HFFc6 (cell line): ENCODE measurements at places on chromosomes 12 and 14. TPM values are rescaled to one million over a fixed set of nuclear protein-coding genes. Genes with fewer than 3 reads are reported as not detected.

The PRIMA1 gene
- total RNA-seq: not detected in 3 replicates

DNA sequence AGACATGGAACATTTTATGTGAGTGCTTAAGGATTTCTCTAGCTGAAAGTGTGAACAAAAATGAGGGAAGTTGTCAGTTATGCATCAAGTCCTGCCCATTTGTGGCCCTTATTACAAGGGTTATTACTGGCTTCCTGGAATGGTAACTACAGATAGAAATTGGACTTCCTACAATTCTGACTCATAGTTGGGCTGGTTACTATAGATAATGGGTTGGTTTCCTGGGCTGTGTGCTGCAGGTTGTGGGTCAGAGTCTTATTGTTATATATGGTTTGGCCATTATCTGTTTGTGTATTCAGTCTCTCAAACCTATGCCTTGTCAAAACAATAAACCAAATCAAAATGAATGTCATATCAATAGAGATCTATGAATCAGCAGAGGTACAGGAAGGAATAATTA is 313.7 kb downstream of the ADAMTS20 start:
- no peaks in the 10 kb centered on the region for H3K4me1 ChIP-seq
- DNase-seq: no peak
- H3K36me3 ChIP-seq: no peaks in the 10 kb centered on the region
- no peak overlapping the region for H3K4me3 ChIP-seq

- peak; percentile 54 for DNase-seq
- no peak overlapping the region for H3K4me3 ChIP-seq
- no peaks in the 10 kb centered on the region for H3K36me3 ChIP-seq
These were observed 315.9 kb downstream of the BMP4 start for GRCh38 chr14:53640695-53641094.

The TPH2 gene
- total RNA-seq: not detected in 3 replicates

GRCh38 chr14:72726444-72726843 is 167.5 kb downstream of the DPF3 start:
- no peak overlapping the region for H3K4me3 ChIP-seq
- peaks cover 40% of the 10 kb centered on the region for H3K36me3 ChIP-seq
- no peak for DNase-seq
- H3K27ac ChIP-seq: no peak overlapping the region

The PROX2 gene
- not detected in 3 replicates for total RNA-seq

The KERA gene
- not detected in 3 replicates for total RNA-seq

DNA sequence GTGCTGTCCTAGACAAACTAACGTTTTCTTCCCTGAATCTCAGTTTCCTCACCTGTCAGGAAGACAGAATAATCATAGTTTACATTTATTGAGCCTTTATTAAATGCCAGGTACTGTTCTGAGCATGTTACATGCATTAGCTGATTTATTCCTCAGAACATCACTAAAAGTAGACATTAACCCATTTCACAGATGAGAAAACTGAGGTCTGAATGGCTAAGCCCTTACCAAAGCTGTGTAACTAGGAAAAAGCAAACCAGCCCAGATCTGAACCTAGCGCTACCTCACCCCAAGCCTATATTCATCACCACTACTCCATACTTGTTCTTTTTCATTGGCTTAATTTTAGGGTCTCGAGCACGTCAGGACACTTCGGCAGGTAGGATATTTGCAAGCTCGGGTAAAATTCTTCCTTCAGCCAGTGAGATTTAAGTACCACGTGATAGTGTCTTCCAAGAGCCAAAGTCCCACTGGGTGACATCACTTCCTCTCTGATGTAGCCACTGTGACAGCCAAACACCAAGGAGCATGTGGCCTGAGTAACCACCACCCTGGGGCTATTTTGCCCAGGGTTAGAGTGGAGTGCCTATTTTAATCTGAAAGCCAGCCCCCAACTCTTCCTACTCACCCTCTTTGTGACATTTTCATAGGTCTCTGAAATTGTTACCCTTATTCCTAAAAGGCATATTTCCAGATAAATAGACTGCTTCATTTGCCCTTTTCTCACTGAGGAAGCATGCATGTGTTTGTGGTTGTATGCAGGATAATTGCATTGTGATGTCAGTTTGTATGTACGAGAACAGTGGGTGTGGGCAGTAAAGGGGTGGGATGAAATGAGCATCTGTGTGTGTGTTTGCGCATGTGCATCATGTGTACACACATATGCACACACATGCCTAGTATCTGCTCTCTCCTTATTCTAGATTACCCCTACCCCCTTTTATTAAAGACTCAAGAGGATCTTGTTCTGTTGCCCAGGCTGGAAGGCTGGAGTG is 62.2 kb upstream of the WSCD2 start:
- H3K27me3 ChIP-seq: no peaks in the 10 kb centered on the region; the same call in 1 of the 2 replicates
- DNase-seq: no peak
- no peak overlapping the region for H3K27ac ChIP-seq
- no peaks in the 10 kb centered on the region for H3K36me3 ChIP-seq
- H3K4me1 ChIP-seq: no peaks in the 10 kb centered on the region

The ALX1 gene
- total RNA-seq: not detected in 3 replicates

GRCh38 chr12:77104286-77104685 is 38.9 kb upstream of the E2F7 start:
- no peak overlapping the region for H3K4me3 ChIP-seq
- H3K27me3 ChIP-seq: no peaks in the 10 kb centered on the region; the same call in 1 of the 2 replicates
- H3K36me3 ChIP-seq: no peaks in the 10 kb centered on the region
- H3K27ac ChIP-seq: peak overlapping the region; percentile 87
- H3K4me1 ChIP-seq: peaks cover 54% of the 10 kb centered on the region

The KRT72 gene
- total RNA-seq: not detected in 3 replicates

DNA sequence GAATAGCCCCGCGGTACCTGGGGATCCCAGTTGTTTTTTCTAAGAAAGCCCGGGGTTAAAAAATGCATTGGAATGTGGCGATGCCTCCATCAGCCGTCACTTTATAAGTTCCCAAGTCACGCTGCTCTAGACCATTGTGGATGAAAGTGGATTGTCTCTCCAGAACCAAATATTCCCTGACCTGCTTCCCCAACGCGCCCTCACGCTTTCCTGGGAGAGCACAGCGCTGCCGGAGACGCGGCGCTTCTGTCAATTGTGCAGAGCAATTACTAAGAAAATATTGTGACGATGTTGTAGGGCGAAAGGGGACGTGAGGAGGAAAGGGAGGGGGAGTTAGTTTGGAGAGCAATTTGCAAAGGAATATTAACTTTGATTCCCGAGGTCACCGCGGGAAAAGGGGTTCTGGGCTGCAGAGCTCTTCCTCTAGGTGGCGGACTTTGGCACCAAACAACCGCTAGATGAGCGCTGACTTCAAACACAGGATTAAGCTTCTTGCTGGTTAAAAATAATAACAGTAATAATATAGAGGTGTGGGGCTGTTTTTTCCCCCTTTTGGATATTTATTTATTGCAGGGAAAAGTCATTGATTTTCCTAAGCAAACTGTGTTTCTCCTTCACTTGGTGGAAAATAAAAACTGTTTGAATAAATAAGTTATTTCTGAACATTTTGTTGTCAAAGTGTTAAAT is 9.6 kb upstream of the FOXG1 start:
- H3K27ac ChIP-seq: no peak overlapping the region
- peaks cover 64% of the 10 kb centered on the region for H3K4me1 ChIP-seq
- H3K27me3 ChIP-seq: peaks cover 56% of the 10 kb centered on the region
- H3K4me3 ChIP-seq: peak overlapping the region; percentile 68

The NTS gene
- total RNA-seq: not detected in 3 replicates

GRCh38 chr14:73751157-73751691 is 37.0 kb upstream of the PNMA1 start:
- peaks cover 88% of the 10 kb centered on the region for H3K4me1 ChIP-seq
- no peaks in the 10 kb centered on the region; the same call in 1 of the 2 replicates for H3K36me3 ChIP-seq
- no peak for DNase-seq
- H3K4me3 ChIP-seq: no peak overlapping the region
- peaks cover 13% of the 10 kb centered on the region for H3K27me3 ChIP-seq
- H3K27ac ChIP-seq: no peak overlapping the region; the same call in 1 of the 2 replicates

DNA sequence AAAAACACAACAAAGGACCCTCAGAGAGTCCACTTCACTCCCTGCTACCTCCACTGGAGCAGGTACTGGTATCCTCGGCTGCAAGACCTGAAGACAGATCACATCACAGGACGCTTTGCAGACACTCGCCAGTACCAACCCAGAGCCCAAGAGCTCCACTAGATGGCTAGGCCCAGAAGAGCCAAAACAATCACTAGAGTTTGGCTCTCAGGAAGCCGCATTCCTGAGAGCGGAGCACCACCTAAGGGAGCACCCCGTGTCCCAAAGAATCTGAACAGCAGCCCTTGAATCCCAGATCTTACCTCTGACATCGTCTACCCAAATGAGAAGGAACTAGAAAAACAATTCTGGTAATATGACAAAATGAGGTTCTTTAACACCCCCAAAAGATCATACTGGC is 399.8 kb downstream of the RAD51B start:
- no peak overlapping the region for H3K27ac ChIP-seq
- H3K27me3 ChIP-seq: no peaks in the 10 kb centered on the region
- no peaks in the 10 kb centered on the region for H3K36me3 ChIP-seq
- H3K4me3 ChIP-seq: no peak overlapping the region
- no peak for DNase-seq

GRCh38 chr12:115542656-115543055 is 734.8 kb downstream of the MED13L start:
- H3K4me3 ChIP-seq: no peak overlapping the region
- H3K27ac ChIP-seq: no peak overlapping the region
- peaks cover 12% of the 10 kb centered on the region for H3K27me3 ChIP-seq
- peaks cover 9% of the 10 kb centered on the region; the same call in 1 of the 2 replicates for H3K36me3 ChIP-seq
- DNase-seq: no peak

The LRP1 gene
- total RNA-seq: 192 to 332 TPM (median 265 TPM) in 3 replicates

GRCh38 chr14:37051153-37051552 is 121.3 kb downstream of the SLC25A21 start:
- no peak overlapping the region for H3K27ac ChIP-seq
- no peak overlapping the region for H3K4me3 ChIP-seq
- peaks cover 26% of the 10 kb centered on the region for H3K4me1 ChIP-seq
- H3K36me3 ChIP-seq: no peaks in the 10 kb centered on the region
- H3K27me3 ChIP-seq: peaks cover 4% of the 10 kb centered on the region

GRCh38 chr12:62730649-62731048 is 204.3 kb downstream of the PPM1H start:
- H3K36me3 ChIP-seq: peaks cover 10% of the 10 kb centered on the region
- H3K4me3 ChIP-seq: no peak overlapping the region
- H3K27ac ChIP-seq: peak overlapping the region; percentile 90
- no peaks in the 10 kb centered on the region; the same call in 1 of the 2 replicates for H3K27me3 ChIP-seq
- H3K4me1 ChIP-seq: peaks cover 78% of the 10 kb centered on the region
- DNase-seq: peak; percentile 53

- no peak overlapping the region for H3K27ac ChIP-seq
- peak; percentile 25 for DNase-seq
- H3K4me3 ChIP-seq: no peak overlapping the region
- H3K36me3 ChIP-seq: no peaks in the 10 kb centered on the region
- no peaks in the 10 kb centered on the region for H3K27me3 ChIP-seq
These were observed 573.0 kb downstream of the FOXG1 start for GRCh38 chr14:29339494-29340172.

- DNase-seq: no peak
- H3K27me3 ChIP-seq: peaks cover 1% of the 10 kb centered on the region; the same call in 1 of the 2 replicates
These were observed 17.7 kb upstream of the CD27 start for GRCh38 chr12:6426882-6427671.

- H3K27ac ChIP-seq: no peak overlapping the region
- no peak for DNase-seq
- no peaks in the 10 kb centered on the region for H3K36me3 ChIP-seq
- H3K27me3 ChIP-seq: peaks cover 14% of the 10 kb centered on the region
- H3K4me1 ChIP-seq: peaks cover 15% of the 10 kb centered on the region
These were observed 23.6 kb upstream of the RDH16 start for GRCh38 chr12:56980941-56981530.

The OTOGL gene
- 0.11 to 0.32 TPM (median 0.27 TPM) in 3 replicates for total RNA-seq

- H3K27me3 ChIP-seq: no peaks in the 10 kb centered on the region
- no peaks in the 10 kb centered on the region for H3K4me1 ChIP-seq
- no peak overlapping the region for H3K27ac ChIP-seq
- H3K36me3 ChIP-seq: no peaks in the 10 kb centered on the region
These were observed 160.0 kb upstream of the SOX5 start for GRCh38 chr12:24109381-24110039.

GRCh38 chr14:68341411-68342212 is 451.3 kb downstream of the ZFP36L1 start:
- no peak for DNase-seq
- no peak overlapping the region for H3K27ac ChIP-seq
- H3K4me1 ChIP-seq: no peaks in the 10 kb centered on the region
- no peak overlapping the region for H3K4me3 ChIP-seq
- H3K27me3 ChIP-seq: no peaks in the 10 kb centered on the region; the same call in 1 of the 2 replicates

The ST8SIA1 gene
- not detected in 2 replicates for total RNA-seq

The NTF3 gene
- total RNA-seq: 5.2 to 8.3 TPM (median 7.1 TPM) in 3 replicates

GRCh38 chr12:102896067-102896466 is 21.0 kb downstream of the PAH start:
- H3K36me3 ChIP-seq: no peaks in the 10 kb centered on the region
- DNase-seq: no peak
- H3K27me3 ChIP-seq: no peaks in the 10 kb centered on the region; the same call in 1 of the 2 replicates

GRCh38 chr12:79059557-79059956 is 195.0 kb downstream of the SYT1 start:
- H3K4me3 ChIP-seq: no peak overlapping the region
- no peak for DNase-seq
- no peak overlapping the region for H3K27ac ChIP-seq
- peaks cover 9% of the 10 kb centered on the region; the same call in 1 of the 2 replicates for H3K36me3 ChIP-seq
- peaks cover 59% of the 10 kb centered on the region for H3K4me1 ChIP-seq
- no peaks in the 10 kb centered on the region; the same call in 1 of the 2 replicates for H3K27me3 ChIP-seq
